ENCODE measurements at places on chromosomes 3 and 15. TPM values are rescaled to one million over a fixed set of nuclear protein-coding genes. Genes with fewer than 3 reads are reported as not detected.

TARS3 gene
- total RNA-seq = 4.8 TPM

TUSC7 gene
- total RNA-seq = not detected

FAM227B gene
- 3.4 TPM for total RNA-seq

SERPINI2 gene
- total RNA-seq = not detected

CYP1A2 gene
- not detected for total RNA-seq

ARRDC4 gene
- total RNA-seq = 6.5 TPM

LEKR1 gene
- total RNA-seq = 0.45 TPM

CHRNA5 gene
- total RNA-seq = 1.0 TPM

FURIN gene
- total RNA-seq = 35.8 TPM

PLCD1 gene
- 33.6 TPM for total RNA-seq

WDR82 gene
- total RNA-seq = 40.9 TPM

USP3 gene
- 27.1 TPM for total RNA-seq

C3orf85 gene
- not detected for total RNA-seq

CHDH gene
- 0.34 TPM for total RNA-seq

PRTG gene
- 4.2 TPM for total RNA-seq

PRSS50 gene
- not detected for total RNA-seq

CPA3 gene
- 0.50 TPM for total RNA-seq

CHSY1 gene
- 23.8 TPM for total RNA-seq

CEMIP gene
- 2.7 TPM for total RNA-seq

DTWD1 gene
- 13.1 TPM for total RNA-seq

ANKRD34C gene
- total RNA-seq = not detected

GPR62 gene
- total RNA-seq = 0.15 TPM

MINAR1 gene
- total RNA-seq = 1.0 TPM

TRPM1 gene
- not detected for total RNA-seq

GPR27 gene
- not detected for total RNA-seq

SCN11A gene
- total RNA-seq = not detected

SHC4 gene
- 0.67 TPM for total RNA-seq

MEGF11 gene
- total RNA-seq = not detected

CFAP100 gene
- not detected for total RNA-seq

ZNF660 gene
- 1.5 TPM for total RNA-seq

GSK3B gene
- total RNA-seq = 22.6 TPM

GP5 gene
- total RNA-seq = not detected

DVL3 gene
- total RNA-seq = 25.4 TPM

TMEM108 gene
- 0.89 TPM for total RNA-seq

RRP9 gene
- 34.5 TPM for total RNA-seq

REC114 gene
- total RNA-seq = not detected

TRH gene
- total RNA-seq = not detected

SH2D7 gene
- not detected for total RNA-seq

TM4SF1 gene
- 155 TPM for total RNA-seq

GRAMD2A gene
- 1.5 TPM for total RNA-seq

SATB1 gene
- total RNA-seq = 2.5 TPM

CCK gene
- total RNA-seq = 2.7 TPM

MASP1 gene
- total RNA-seq = 1.8 TPM

Data from bronchus fibroblast of lung (primary cell).